Stimulated activated CD4-positive, alpha-beta T cell treated with anti-CD3 and anti-CD28 coated beads, Interleukin-15, amount 100 ng/mL, for 1 hour (primary cell): ENCODE measurements at places on chromosomes 11 and 22.
A peak's percentile ranks its signal among the peaks of the same experiment; 100 is the strongest.

GRCh38 chr11:110431674-110432073, 1.9 kb downstream of the FDX1 start:
- no peak for DNase-seq

GRCh38 chr22:46247443-46247975, 2.6 kb downstream of the CDPF1 start:
- DNase-seq: no peak

- DNase-seq: no peak
Measured at GRCh38 chr22:17201285-17201945, 17.8 kb downstream of the ADA2 start.

GRCh38 chr11:121767433-121767832, 314.7 kb upstream of the SORL1-AS1 start:
- no peak for DNase-seq

- no peak for DNase-seq
Measured at GRCh38 chr22:27785831-27786230, 15.7 kb downstream of the MN1 start.

DNA sequence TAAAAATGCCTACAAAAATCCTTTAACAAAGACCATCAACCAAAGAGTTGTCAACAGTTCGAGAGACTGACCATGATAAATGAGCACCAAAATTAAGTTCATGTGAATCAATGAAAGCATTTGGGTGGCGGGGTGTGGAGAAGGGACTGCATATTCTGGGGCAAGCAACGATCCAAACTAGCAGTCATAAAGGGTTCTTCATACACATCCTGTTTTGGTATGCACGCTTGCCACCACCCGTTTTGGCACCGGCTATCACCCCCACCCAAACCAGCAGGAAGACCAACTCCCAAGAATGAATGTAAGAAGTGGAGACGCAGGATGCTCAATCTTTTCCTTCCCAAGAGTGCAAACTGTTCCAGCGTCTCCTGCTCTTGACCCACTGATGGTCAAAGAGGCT, 80.8 kb downstream of the SGSM3 start:
- no peak for DNase-seq

DNA sequence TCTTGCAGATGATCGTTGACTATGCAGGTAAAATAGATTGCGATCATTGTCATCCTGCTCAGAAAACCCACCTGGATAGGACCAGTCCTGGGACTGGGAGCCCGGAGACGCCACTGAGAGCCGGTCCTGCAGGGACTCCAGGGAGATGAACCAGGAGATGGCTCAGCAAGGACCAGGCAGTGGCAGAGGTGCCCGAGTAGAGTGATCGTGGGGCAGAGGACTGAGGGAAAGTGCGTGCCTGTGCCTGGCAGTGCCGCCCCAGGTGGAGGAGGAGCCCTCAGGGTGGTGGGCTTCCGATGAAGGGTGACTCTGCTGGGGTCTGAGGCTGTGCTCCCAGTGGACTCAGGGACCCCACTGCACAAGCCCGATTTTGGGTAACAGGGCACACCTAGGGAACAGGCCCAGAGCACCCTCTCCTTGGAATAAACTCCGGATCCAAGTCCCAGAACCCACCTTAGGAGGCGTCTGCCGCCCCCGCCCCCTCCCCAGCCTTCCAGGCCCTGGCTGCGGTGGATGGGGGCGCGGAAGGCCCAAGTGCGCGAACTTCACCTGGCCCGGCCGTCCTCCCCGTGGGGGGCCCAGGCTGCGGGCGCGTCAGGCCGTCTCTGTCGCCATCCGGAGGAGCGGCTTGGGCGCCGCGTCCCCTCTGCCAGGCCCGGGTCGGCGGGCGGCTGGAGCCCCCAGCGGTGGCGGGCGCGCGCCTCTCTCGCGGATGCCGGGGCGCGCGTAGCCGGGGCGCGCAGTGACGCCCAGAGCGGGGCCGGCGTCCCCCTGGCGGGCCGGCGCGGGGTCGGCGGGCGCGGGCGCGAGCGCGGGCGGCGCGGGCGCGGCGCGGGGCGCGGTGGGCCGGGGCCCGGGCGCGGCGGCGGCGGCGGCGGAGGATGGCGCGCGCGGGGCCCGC, 1338.8 kb downstream of the BRD1 start:
- DNase-seq: no peak

GRCh38 chr11:5258543-5259262, 4.1 kb upstream of the HBG2 start:
- DNase-seq: no peak

DNA sequence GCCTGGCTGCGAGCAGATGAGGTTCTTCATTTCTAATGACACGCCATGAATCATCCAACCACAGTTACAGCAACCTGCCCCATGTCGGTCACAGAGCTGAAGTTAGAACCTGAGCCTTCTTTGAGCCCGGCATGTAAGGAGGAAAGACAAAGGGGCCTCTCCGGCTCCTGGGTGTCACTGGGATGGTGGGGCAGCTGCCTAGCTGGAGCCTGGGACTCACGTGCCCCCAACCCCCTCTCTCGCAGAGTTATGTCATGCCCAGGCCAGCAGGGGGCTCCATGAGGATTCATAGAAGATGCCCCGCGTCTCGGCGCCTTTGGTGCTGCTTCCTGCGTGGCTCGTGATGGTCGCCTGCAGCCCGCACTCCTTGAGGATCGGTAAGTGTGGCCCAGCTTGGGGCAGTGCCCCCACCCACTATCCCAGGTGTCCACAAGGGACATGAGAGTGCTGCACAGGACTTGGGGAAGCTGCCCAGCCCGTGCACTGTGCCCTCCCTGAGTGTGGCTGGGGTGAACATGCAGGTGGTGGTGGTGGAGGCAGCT, 148.5 kb downstream of the GRIK4 start:
- no peak for DNase-seq

DNA sequence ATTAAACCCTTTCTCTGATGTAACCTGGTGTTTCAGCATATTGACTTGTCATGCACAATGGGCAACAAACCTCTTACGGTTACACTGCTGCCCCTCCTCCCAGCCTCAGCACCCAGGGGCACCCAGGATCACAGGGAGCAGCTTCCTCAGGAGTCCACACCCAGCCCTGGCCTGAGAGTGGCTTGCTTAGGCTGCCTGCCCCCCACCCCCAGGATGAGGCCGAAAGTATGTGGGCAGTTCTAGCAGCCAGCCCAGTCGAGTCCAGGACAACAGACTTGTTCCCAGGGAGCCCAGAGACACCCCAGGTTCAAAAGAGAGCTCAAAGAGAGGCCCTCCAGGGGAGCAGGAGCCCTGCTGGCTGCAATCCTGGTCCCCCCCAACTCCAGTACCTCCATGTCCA, 108.1 kb upstream of the THY1 start:
- no peak for DNase-seq

DNA sequence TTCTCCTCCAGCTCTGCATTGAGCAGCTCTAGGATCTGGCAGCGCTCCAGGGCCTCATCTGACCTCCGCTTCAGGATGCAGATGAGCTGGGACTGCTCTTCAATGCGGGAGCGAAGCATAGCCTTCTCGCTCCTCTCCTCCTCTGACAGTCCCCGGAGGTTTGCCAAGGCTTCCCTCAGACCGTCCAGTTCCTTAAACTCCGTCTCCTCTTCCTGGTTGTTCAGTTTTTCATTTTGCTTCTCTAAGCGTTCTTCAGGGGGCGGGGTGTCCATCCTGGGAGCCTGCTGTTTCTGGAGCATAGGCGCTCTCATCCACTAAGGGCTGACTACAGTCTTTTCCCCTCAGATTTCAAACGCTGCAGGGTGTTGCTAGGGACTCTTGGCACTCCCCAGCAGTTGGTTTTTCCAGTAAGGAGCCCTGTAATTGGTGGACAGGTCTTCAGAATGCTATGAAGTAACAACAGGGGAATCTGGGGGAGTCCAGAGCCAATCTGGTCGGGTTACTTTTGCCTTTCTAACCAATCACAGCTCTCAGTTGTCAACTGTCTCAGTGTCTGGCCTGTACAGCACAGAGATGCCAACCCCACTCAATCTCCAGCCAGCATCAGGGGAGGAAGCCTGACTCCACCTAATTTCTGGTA, at the start of gene CCDC89:
CCDC89 (minus strand) TSS at position 376 of the 640 bp plus-strand sequence; CDS start at position 311, 65 bp downstream.
- DNase-seq: no peak

DNA sequence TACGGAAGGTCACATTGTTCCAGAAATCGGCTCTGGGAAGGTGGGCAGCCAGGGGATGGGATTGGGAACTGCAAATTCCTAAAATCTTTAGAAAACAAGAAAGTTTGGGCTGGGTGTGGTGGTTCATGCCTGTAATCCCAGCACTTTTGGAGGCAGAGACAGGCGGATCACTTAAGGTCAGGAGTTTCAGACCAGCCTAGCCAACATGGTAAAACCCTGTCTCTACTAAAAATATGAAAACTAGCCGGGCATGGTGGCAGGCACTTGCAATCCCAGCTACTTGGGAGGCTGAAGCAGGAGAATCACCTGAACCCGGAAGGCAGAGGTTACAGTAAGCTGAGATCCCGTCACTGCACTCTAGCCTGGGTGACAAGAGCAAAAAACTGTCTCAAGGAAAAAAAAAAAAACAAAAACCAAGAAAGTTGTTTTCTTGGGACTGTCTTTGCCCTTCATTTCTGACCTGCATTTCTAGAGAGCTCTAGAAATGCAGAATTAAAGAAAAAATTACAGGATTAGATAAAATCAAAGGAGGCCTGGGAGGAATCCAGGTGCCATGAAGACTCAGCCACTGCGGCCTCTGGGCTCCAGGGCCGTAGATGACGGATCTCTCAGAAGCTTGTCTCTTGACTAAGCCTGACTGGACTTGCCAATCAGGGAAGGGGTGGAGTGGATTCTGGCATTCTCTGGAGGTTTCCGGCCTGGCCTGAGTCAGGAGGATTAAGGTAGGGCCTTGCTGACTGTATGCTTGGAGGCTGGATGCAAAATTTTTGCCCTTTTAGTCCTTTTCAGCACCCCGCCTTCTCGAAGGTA, 5.3 kb upstream of the MALAT1 start:
- no peak for DNase-seq

GRCh38 chr11:69355346-69355940, 61.5 kb downstream of the MYEOV start:
- DNase-seq: no peak

DNA sequence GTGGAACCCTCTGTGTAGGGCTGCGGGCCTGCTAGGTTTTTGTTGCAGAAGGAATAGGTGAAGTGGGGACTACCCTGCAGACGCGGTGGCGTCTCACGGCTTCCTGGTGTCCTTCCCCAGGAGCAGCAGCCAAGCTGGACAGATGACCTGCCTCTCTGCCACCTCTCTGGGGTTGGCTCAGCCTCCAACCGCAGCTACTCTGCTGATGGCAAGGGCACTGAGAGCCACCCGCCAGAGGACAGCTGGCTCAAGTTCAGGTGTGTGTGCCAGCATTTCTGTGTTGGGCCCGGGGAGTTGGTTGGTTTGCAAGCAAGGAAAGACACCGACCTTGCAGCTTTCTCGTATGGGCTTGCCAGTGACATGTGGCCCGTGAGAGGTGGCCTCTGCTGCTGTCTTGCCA, 15.3 kb downstream of the TAB1 start:
- no peak for DNase-seq

DNA sequence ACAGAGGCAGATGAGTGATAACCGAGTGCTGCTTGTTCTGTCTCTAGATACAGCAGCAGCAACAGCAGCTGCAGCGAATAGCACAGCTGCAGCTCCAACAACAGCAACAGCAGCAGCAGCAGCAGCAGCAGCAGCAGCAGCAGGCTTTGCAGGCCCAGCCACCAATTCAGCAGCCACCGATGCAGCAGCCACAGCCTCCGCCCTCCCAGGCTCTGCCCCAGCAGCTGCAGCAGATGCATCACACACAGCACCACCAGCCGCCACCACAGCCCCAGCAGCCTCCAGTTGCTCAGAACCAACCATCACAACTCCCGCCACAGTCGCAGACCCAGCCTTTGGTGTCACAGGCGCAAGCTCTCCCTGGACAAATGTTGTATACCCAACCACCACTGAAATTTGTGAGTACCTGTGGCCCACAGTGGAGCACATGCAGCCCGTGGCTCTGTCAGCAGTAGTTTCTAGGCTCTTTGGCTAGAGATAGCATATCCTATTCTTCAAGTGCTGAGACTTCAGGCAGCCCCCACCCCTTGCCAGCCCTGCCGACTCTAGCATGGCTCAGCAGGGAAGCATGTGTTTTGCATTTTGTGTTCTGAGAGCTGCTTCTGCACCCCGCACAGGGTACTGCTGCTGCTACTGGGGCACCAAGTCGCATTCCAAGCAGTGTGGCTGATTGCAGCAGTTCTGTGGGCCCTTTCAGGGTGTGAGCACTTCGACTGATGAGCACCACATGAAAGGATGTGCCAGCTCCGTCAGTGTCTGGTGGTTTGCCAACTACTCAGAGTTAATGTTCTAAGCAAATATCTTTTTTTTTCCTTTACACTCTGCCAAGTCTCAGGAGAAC, 59.2 kb downstream of the MED15 start:
- DNase-seq: peak; percentile 53

- no peak for DNase-seq
Measured at GRCh38 chr11:79274636-79275331, 166.0 kb downstream of the TENM4 start.

DNA sequence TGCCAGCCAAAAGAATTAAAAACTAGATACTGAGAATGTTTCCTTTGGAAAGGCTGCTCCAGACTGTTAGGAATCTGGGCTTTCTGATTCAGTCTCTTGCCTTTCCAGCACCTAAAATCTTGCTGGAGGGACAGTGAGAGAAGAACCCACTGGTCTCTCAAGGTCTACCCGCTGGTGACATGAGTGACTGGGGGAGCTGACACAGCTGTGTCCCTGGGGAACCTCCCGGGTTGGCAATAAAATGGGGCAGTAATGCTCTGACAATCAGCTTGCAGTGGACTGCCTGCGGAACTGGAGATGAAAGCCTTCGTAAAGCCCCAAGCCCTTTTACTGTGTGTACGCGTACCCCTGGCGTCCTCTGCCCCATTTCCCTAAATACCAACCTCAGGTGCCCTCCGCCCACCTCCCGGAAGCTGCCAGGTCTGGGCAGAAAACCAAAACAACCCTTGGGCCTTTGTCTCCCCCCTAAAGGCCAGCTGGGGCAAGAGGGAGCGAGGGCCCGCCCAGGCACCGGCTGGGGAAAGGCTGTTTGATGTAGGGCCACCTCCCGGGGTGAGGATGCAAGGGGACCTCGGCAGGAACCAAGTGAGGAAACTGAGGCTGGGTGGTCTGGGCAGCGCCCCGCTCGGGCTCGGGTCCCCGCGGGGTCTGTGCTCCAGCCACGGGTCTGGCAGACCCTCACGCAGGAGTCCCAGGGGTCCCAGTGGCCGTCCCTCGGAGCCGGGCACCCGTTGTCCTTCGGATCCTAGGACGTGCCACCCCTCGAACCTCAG, 741 bp downstream of the CARS1 start:
- DNase-seq: no peak

DNA sequence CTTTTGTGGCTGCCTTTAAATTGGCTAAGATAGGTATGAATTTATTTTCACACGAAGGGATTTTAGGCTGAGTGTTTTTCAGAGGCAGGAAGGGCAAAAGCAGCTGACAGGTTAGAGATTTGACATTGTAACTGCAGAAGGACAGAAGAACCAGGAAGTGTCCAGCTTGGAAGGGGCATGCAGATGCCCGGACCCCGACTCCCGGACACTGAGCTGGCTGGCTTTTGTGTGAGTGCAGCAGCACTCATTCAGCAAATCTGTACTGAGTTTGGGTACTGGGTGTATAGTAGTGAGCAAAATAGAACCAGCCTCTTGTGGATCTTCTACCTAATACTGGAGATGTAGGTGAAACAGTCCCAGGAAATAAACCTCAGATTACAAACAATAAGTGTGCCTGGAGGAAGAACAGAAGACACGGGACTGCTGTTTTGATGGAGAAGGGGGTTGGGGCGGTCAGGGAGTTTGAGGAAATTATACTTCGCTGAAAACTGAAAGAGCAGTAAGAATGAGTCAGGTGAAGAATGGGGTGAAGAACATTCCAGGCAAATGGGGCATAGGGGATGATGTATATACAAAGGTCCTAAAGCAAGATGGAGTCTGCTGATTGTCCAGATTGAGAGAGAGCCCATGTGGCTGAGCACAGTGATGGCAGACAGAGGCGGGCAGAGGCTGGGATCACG, 64.6 kb downstream of the PPFIBP2 start:
- no peak for DNase-seq
